ENCODE measurements at places on chromosomes 2 and 18.

DNA sequence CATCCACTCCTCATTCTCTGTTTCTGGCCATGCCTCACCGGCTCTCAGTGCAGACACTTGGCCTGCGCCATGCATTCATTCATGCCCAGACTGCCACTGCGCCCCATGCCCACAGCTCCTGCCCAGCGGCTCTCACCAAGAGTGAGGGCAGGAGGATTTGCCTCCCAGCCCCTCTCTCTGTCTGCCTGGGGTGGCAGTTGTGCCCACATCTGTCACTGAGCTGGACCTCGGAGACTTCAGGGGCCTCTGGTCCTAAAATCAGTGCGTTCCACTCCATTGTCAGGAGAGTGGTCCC lies 75.1 kb downstream of the CIB4 start:
- DNase-seq = no peak

- no peak for DNase-seq
These were observed 18.3 kb upstream of the GREB1 start for GRCh38 chr2:11515490-11515981.

DNA sequence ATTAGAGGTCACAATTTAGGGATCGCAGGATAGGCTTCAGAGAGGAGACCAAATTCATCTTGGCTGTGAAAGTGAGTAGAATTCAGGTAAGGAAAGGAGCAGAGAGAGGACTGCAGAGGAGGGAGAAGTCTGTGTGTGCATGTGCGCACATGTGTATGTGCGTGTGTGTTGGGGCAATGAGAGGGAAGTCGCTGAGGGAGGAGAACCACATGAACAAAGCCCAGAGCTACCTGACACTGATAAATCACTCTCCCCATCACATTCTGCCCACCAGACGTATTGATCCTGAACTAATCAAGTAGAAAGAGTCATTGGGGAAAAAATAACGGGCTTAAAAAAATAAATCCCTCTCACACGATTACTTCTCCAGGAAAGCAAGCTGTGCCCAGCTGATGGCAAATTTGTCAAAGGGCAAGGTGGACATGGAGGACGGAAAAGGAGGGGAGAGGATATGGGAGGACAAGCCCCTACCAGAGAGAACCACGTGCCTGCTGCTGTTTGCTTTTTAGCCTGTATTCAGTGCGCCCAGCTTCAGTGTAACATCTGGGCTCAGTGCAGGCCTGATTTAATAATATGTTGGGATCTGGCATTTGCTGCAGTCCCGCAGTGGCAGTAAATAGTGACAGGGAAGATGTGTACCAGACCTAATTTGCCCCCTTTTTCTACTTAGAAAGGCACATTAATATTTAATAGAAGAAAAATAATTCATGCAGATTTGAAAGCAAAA lies 307.5 kb downstream of the C1D start:
- DNase-seq = no peak

- no peak for DNase-seq
These were observed 72.5 kb downstream of the RIF1 start for GRCh38 chr2:151482171-151482725.

- DNase-seq = no peak
These were observed 73.6 kb upstream of the CYP1B1 start for GRCh38 chr2:38149531-38149930.

GRCh38 chr2:85158559-85159273 lies 25.5 kb downstream of the TCF7L1 start:
- no peak for DNase-seq

DNA sequence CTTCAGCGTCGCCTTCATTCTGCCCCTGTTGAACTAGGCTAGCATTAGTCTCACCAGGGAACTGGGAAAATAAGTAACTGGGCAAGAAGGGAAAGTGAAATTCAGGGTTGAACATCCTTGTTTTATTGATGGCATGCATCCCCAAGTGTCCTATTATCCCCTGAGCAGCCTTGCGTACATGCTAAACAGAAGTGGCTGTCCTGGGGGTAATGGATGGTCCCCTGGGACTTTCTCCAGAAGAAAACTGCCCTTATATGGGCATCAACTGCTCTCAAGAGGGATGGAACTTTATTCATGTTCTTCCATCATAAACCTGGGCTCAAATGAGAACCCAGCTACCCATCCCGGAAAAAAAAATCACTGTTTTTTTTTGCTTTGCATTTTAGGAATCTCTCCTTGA lies 11.8 kb upstream of the SMIM21 start:
- no peak for DNase-seq
